Jurkat, Clone E6-1 (cell line): ENCODE measurements at places on chromosomes 1 and 21.
A peak's percentile ranks its signal among the peaks of the same experiment; 100 is the strongest.

DNA sequence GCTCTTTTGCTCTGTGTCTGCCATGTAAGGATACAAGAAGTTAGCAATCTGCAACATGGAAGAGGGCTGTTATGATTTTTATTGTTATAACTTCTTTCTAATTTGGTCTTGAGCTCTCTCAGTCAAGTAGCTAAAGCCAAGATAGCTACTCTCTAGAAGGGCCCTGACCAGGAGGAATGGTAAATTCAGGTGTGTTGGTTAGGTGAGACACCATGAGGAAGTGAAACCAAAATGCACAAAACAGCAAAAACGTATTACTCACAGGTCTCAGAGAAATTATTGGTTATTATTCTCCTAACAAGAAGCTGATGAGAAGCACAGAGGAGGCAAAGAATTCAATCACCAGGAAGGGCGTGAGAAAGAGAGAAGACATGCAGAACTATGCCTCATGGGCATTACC is 51.8 kb upstream of the INSL5 start:
- no peak for DNase-seq

DNA sequence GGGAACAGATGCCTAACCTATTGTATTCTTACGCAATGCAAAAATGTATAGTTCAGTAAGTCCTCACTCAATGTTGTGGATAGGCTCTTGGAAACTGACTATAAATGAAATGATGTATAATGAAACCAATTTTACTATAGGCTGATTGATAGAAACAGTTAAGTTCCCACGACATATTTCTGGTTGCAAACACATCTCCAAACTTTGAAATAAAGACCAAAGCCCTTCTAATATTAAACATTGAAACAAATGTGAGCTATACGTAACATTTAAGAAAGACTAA is 29.1 kb downstream of the MAP3K21 start:
- DNase-seq = no peak

GRCh38 chr1:243420946-243421685 is 165.3 kb downstream of the SDCCAG8 start:
- peak; percentile 28 for DNase-seq

- peak; percentile 72 for DNase-seq
Measured at GRCh38 chr1:159923203-159924024, 1.9 kb downstream of the TAGLN2 start.

DNA sequence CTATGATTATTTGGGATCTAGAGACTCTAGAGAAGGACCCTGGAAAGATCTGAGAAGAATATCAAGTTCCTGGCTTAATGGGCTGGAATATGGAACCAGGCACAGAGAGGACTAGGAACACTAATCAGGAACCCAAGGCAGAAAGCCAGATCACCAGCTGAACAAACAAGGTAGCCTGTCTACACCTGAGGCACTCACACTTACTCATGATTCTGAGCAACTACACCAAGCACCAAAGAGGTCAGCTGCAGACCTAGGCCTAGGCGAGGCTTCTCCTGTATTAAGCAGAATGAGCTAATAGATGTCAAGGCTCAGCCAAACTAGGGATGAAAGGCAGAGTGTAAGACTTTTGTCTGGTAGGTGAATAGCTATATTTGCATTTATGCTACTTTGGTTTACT is 368.1 kb downstream of the LTN1 start:
- no peak for DNase-seq

DNA sequence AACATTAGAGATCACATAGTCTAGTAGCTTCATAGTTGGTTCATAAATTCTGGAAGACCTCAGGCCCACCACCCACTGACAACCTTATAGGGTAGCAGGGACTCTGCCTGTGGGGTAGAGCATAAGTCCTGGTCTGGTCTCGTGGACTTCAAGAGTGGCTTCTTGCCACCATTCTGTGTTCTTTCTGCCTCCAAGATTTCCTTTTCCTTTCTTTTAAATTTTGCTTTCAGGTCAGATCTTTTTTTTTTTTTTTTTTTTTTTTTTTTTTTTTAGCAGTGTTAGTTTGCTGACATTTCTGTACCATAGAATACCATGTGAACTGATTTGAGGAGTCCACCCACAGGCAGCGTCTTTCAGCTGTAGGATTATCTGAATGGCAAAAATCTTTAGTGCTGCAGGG is 28.5 kb downstream of the MTR start:
- DNase-seq = no peak

DNA sequence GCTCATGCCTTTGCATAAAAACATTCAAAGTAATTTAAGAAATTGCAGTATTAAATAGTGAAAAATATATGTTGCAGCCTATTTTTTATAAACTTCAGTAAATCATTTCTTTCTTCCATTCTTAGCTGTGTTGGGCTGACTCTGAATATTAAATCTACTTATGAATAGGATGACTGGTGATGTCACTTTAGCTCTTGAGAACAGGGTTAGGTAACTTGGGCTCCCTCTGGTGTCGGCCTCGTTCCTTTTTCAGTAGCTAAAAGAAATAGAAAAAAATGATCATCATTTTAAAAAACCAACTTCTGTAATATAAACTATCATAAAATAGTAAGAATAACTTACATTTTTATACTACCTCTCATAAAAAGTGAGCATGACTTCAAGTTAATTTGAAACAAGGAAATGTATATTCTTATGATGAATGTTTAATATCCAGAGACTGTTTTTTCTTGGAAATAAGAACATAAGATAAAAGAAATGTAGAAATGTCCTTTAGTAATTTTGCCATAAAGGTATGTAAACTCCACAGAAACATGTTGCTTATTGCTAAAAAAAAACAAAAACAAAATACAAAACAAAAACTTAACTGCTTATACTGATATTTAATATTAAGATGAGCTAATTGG is 26.8 kb upstream of the NCAM2 start:
- DNase-seq = peak; percentile 48

DNA sequence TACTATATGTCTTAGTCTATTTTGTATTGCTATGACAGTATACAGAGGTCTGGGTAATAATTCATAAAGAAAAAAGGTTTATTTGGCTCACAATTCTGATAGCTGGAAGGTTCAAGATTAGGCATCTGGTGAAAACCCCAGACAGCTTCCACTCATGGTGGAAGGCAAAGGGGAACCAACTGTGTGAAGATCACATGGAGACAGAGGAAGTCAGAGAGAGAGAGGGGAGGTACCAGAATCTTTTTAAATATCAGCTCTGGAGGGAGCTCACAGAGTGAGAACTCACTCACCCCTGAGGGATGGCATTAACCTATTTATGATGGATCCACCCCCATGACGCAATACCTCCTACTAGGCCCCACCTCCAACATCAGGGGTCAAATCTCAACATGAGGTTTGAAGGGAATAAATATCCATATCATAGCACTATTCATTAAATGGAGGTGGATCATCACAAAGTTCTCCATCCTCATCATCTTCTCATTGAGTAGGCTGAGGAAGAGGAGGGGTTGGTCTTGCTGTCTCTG is 290.5 kb downstream of the DSCAM start:
- DNase-seq = no peak

- DNase-seq = no peak
Measured at GRCh38 chr1:18766328-18766727, 93.1 kb downstream of the TAS1R2 start.

DNA sequence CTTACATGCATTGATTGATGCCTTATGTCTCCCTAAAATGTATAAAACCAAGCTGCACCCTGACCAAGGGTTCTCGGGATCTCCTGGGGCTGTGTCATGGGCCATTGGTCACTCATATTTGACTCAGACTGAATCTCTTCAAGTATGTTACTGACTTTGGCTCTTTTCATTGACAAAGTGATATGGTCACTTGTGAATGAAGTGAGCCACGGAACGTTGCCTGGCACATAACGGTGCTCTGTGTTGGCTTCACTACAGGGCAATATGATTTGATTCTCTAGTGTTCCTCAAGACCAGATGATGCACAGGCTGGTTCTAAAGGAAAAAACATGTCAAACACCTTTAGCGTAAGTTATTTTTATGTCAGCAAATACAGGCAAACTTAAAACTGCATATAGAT is 11.4 kb upstream of the IL10RB start:
- DNase-seq = no peak

GRCh38 chr1:16921391-16922185 is at the start of gene CROCC:
Gene CROCC (plus strand): TSS chr1:16921931. CDS start chr1:16922019, 88 bp downstream.
- peak; percentile 85 for DNase-seq

GRCh38 chr1:184329245-184329953 is 57.4 kb upstream of the C1orf21 start:
- no peak for DNase-seq
